ENCODE measurements at places on chromosomes 1 and 21.

DNA sequence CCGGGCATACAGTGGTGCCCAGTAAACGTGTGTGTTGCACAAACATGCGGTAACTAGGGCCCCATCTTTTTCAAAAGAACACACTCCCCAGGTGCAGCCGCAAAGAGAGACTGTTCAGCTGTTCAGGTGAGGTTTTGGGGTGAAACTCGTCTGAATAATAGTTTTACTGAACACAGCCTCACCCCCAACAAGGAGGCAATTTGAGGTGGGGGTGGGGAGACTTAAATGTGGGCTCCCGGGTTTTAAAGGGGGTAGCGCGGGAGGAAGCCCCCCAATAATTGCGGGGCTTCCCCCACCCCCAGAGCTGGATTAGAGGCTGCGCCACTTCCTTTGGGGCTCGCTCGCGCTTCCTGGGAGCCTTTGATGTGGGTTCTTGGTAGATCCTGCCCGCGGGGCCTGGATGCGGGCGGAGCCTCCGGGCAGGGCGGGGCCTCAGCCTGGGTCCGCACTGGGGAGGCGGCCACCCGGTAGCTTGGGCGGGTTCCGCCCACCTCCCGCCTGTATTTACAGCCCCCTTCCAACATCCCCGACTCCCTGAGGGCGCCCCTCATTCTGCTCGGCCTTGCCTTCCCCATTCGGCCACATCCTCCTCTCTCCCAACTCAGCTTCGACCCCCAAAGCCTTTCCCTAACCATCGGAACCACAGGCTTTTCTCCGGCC is 6.4 kb upstream of the EPHA2 start:
- peak; percentile 80 for DNase-seq

- DNase-seq: no peak
These were observed 58.5 kb downstream of the FOXO6 start for GRCh38 chr1:41419584-41420295.

DNA sequence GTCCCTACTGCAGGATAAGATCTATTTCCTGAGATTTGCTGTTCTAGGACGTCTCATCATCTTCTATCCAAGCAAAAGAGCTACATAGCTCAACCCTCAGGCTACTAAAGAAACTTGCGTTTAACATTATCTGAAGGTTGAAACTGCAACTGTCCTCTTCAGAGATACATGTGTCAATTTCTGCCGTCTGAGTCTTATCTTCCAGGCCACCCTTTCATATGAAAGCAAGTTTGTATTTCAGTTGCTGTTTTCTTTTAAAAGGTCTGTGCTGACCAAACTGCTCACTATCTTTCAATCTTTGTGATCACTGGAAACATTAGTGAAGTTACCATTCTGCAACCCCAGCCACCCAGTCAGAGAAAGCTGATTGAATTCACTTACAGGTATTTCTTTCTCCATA is 108.6 kb upstream of the RAB3GAP2 start:
- DNase-seq: no peak

GRCh38 chr1:79859212-79859948 is 852.9 kb upstream of the ADGRL4 start:
- no peak for DNase-seq

- no peak for DNase-seq
These were observed 186.2 kb upstream of the C1orf174 start for GRCh38 chr1:4086085-4086850.

DNA sequence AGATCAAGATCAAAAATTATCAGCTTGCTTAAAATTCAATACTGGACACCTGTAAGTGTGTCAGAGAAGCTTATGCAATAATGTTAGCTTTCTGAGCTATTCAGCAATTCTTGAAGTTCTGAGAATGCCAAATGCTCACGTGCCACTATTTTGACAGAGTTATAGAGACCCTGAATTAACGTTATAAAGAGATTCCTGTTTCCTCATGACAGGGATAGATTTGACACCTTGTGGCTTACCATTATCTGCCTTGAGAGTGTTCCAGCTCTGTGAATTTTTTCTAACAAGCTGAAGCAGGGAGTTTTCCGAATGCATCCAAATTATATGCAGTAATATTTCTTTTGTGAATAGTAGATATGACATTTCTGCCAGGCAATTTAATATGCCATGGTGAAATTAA is 781.6 kb downstream of the ADGRL2 start:
- no peak for DNase-seq

DNA sequence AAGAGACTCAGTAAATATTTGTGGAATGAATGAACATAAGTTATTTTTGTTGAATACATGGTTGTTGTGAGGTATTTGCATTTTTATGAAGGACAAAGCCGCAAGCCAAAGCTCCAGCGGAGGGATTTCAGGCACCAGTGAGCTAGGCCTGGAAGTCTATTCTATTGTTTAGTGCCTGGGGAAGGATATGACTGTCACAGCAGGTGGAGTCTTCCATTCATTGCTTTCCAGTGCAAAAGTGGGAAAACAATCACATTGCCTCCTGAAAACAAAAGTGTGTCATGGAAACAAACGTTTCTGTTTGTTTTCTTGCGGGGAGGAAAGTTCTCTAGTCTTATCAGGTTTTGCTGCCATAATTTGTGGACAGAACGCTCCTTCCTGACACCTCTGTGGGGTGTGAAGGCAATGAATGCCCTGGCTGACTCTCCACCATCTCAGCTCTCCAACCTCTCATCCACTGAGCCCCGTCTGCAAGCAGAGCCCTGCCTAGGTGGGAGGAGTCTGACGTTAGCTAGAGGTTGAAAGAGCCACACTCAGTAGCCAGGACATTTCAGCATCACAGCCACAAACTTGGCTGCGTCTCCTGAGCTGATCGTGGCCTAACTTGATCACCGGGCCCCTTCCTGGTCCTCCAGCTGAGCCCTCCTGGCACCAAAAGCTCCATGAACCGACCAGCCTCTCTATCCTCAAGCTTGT is 739.1 kb downstream of the MATN1 start:
- peak; percentile 61 for DNase-seq

DNA sequence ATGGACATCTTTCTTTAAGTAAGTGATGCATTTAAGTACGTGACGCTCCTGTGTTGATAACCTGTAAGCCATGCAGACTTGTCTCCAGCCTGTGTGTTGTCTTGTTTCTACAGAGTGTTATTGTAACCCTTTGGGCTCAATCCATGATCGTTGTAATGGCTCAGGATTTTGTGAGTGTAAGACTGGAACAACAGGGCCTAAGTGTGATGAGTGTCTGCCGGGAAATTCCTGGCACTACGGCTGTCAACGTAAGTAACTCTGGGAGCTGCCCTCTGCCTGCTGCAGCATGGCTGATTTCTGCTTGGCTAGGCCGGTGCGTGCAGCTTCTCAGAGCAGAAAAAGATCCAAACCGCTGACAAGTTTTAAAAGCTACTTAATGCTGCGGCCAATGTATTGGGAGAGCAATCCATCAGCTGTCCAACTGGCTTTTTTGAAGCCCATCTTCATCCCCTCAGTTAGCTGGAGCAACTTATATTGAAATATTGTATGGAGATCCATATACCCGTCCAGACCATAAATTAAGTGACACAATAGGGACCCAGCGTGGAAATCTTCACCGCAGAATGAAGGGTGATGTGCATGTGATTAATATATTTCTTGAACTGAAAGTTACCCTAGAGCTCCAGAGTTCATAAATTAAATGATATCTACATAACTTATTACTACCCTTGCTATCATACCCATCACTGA is 295.9 kb downstream of the NTNG1 start:
- DNase-seq: no peak

- no peak for DNase-seq
These were observed 404.0 kb upstream of the NFIA start for GRCh38 chr1:60678391-60678790.

GRCh38 chr1:89942825-89943658 is 51.9 kb upstream of the ZNF326 start:
- no peak for DNase-seq

DNA sequence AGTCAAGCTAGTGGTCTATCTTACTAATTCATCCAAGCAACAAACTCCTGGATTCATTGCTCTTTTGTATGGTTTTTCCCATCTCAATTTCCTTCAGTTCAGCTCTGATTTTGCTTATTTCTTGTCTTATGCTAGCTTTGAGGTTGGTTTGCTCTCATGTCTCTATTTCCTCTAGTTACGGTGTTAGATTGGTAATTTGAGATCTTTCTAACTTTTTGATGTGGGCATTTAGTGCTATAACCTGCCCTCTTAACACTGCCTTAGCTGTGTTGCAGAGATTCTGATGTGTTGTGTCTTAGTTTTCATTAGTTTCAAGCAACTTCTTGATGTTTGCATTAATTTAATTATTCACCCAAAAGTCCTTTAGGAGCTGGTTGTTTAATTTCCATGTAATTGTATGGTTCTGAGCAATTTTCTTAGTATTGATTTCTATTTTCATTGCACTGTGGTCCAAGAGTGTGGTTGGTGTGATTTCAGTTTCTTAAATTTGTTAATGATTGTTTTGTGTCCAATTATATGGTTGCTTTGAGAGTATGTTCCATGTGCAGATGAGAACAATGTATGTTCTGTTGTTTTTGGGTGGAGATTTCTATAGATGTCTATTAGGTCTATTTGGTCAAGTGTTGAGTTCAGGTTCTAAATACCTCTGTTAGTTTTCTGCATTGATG is 154.6 kb downstream of the PLPPR5 start:
- no peak for DNase-seq

- no peak for DNase-seq
These were observed 597.6 kb downstream of the ADGRL2 start for GRCh38 chr1:82398357-82398756.

GRCh38 chr1:56068908-56069307 is 510.5 kb downstream of the PLPP3 start:
- DNase-seq: no peak

Data from neural progenitor cell (in vitro differentiated cells).